HT-29 (cell line): ENCODE measurements at places on chromosomes 5 and 9. TPM values are rescaled to one million over a fixed set of nuclear protein-coding genes. Genes with fewer than 3 reads are reported as not detected.

Gene VLDLR
- total RNA-seq = 1.7 and 2.0 TPM in 2 replicates

Gene TMEM245
- 14.8 and 17.1 TPM in 2 replicates for total RNA-seq

Gene PAX5
- total RNA-seq = not detected in 2 replicates

Gene FOXD4L6
- total RNA-seq = 0.03 TPM in 1 of 2 replicates, not detected in the other

Gene LHX3
- not detected in 2 replicates for total RNA-seq

Gene CYLC2
- total RNA-seq = not detected in 2 replicates

Gene AGXT2
- not detected in 2 replicates for total RNA-seq

Gene RXRA
- total RNA-seq = 63.4 and 74.4 TPM in 2 replicates

Gene PCDHB9
- 0.03 and 0.25 TPM in 2 replicates for total RNA-seq

Gene IPO11
- 15.1 and 16.7 TPM in 2 replicates for total RNA-seq

Gene NEUROG1
- not detected in 2 replicates for total RNA-seq

Gene TLX3
- total RNA-seq = not detected in 2 replicates

Gene BAAT
- total RNA-seq = 0.28 and 0.57 TPM in 2 replicates

Gene CTNND2
- total RNA-seq = not detected in 2 replicates

DNA sequence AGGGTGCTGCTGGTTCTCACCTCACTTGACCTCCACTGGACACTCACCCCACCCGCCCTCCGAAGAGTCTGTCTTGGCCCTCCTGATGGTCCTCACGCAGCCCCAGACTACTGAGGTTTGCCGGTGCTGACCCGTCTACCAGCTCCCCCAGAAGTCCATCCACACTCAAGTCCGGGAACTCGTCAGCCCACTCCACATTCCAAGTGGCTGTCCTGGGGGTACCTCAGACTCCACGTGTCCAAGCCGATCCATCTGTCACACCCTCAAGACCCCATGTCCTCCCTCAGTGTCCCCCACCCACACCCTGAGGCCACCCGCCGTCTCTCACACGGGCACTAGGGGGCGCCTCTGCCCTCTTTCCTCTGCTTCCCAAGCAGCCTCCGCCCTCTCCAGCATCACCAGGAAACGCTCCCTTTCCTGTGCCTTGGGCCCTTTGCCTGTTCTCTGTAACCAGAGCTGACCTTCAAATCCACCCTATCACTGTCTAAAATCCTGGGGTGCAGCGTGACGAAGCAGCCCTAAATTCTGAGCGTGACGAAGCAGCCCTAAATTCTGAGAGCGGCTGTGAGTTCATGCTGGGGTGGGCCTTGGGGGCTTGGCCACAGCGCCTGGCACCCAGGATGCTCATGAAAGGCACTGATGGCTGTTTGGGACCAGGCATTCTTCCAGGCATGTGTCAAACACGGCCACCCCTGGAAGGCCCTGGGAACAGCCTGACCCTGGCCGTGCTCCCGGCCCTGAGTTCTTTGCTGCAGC lies 95.7 kb downstream of the KCNT1 start:
- peak; percentile 50 for DNase-seq

DNA sequence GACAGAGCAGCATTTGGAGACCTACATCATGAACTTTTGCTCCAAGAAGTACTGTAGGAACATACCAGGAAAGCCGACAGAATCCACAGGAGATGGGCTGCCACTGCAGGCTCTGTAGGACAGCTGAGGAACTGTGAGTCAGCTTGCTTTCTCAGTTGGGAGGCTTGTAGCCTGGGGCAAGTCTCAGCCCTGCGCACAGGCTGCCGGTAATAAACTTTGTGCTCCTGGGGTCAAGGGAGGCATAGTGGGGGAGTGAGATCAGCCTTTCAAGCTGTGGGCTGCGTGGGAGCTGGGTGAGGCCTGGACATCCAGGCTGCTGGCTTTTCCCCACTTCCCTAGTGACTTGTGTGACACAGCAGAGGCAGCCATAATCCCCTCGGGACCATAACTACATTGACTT lies 718.0 kb upstream of the CDH10 start:
- no peak for DNase-seq

GRCh38 chr5:32984851-32985610 lies 273.9 kb downstream of the NPR3 start:
- no peak for DNase-seq

GRCh38 chr5:144453753-144454152 lies 283.1 kb downstream of the KCTD16 start:
- no peak for DNase-seq

GRCh38 chr9:27460226-27461023 lies 63.7 kb upstream of the IFNK start:
- peak; percentile 44 for DNase-seq

DNA sequence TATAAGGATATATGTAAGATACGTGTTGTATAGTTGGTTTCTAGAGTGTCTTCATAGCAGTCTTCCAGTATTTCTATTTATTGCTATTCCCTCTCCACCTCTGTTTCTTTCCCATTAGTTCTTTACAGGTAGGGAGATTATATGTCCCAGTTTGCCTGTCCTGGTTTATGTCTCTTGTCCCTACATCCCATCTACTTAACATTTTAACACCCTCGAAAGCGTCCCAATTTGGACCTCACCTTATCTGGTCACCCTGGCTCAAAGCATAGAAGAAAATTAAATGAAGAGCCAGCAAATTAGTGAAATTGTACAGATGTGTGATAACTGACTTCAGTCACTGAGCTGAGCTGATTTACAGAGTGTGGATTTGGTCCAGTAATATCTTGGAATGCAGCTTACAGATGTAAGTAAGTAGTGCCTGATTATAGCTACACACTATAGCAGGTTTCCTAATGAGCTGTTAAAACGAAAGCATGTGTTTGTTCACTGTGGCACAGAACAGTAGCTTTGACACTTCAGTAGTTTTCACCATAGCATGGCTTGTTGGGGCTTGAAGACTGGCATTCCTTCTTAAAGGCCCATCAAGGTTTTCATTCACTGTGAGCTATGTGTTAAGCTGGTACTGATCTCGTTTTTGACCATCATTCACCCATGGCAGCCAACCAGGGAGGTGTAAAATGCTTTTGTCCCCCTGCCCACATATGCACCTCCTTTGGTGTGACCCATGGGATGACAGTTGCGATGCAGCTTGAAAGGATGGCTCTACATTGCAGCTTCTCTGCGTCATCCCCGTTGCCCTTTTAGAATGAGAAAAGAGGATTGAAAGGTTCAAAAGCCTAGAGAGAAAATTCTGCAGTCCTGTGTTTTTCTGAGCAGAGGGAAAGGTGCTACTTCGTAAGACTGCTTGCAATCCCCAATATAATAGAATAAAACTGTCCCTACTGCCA lies 192.1 kb upstream of the DMRT1 start:
- DNase-seq = no peak

DNA sequence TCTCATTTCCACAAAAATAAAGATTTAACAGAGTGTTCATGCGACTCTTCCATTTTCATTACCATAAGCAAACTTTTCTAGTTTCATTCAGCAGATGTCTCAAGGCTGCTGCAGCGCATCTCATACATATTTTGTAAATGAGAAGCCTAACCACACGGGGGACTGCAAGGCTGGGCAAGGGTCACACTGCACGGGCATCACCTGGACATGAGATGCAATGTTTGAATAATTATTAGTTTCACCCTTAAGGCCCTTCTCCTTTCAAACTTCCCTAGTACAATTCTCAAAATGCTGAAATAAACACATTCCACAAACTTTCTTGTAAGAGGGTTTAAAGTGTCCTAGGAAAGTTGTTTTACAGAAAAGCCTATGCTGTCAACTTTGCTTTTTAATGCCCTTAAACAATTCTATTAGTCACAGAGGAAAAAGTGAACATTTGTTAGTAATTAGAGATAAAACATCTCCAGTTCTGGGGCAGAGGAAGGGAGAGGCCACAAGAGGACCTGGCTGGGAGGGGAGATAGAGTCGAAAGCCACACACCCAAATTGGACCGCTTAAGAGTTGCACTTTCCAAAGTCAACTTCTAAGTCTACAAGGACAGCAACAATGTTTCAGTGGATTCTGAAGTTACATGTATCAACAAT lies 1.3 kb downstream of the DENND1A start:
- no peak for DNase-seq

DNA sequence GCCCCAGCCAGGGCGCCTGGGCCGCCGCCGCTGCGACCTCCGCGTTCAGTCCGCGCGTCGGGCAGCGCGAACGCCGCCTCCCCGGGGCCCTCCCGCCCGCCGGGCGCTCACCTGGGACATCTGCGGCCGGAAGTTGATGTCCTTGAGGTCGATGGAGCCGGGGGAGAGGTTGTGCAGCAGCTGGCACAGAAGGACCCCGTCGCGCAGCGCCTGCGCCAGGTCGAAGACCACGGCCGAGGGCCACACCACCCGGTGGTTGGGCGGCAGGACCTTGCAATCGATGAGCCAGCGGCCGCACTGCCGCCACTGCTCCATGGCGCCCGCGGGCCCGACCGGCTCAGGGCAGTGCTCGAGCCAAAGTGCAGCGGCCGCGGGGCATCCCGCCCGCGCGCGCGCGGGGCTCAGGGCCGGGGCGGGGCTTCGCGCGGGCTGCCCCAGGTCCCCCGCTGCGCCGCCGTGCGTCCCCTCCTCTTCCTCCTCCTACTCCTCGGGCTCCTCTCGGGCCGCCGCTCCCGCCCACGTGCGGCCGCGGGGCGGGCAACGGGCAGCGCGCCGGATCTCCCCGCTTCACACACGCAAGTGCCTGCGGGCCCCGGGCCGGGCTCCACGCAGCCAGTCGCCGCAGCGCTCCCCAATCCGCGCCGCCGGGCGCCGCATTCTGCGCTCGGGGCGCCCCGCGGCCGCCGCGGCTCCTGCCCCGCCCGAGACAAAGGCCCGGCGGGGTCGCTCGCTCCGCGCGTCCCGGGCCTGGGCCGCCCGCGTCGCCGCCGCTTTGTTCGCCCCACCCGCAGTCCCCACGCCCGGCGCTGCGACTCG lies at the start of gene VAV2:
TSS of gene VAV2 (minus strand) at position 361 of the 816 bp plus-strand sequence. CDS start at position 315, 46 bp downstream.
- DNase-seq = peak; percentile 49

- DNase-seq = no peak
Observed at GRCh38 chr5:117131876-117132275, 557.3 kb upstream of the SEMA6A start.

- no peak for DNase-seq
Observed at GRCh38 chr5:91556-92263, at the start of gene PLEKHG4B. Gene PLEKHG4B, plus strand, starts transcription at chr5:92168. Its CDS starts 64 bp downstream, at chr5:92232.

DNA sequence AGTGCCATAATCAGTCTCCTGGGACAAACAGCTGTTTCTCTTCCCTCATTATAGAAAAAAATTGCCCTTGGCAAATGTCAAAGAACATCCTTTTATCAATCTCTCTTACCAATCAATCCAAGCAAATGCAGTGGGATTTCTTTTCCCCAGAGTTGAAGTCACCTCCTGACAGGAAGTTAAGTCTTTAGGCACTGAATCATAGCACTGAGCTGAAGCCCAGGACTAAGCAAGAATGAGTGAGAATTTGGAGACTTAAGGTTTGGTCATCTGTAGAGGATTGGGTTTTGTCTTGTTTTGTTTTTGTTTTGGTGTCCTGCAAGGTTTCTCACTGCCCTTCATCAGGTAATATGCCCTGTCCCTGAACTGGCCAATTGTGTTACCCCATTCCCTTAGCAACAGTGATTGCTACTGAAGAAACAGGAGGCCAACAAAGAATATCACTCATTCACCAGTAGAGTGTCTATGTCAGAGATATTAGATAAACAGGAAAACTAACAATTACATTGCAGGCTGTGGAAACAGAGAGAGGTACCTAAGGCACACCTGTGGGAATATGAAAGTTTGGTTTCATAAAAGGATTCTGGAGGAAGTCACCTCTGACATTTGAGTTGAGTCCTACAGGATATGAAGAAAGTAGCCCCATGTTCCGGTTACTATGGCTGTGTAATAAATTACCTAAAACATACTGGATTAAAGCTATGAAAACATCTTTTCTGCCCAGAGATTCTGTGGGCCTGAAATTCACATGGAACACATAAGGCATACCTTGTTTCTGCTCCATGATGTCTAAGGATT lies 4.5 kb upstream of the FXN start:
- DNase-seq = no peak

DNA sequence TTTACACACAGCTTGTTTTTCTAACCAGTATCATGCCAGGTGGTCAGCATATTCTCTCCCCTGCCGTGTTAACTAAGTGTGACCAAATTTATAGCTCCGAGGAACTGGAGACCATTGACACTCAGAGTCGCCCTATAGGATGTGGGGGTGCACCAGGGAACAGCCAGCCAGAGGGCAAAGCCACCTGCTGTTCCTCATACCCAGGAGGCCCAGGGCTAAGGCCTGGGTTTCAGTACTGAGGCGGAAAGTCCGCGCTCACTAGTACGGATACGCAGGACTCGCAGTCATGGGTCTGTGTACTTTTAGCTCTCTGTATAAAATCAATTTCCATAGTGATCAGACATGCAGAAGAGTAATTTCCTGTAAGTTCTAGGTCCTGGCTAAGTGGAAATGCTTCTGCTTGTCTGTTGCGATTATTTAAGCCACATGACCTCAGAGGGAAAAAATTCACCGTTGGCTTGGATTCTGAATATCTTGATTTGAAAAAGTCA lies 247.0 kb downstream of the AOPEP start:
- DNase-seq = no peak

GRCh38 chr5:170501931-170502330 lies 1.9 kb upstream of the KCNIP1 start:
- no peak for DNase-seq

DNA sequence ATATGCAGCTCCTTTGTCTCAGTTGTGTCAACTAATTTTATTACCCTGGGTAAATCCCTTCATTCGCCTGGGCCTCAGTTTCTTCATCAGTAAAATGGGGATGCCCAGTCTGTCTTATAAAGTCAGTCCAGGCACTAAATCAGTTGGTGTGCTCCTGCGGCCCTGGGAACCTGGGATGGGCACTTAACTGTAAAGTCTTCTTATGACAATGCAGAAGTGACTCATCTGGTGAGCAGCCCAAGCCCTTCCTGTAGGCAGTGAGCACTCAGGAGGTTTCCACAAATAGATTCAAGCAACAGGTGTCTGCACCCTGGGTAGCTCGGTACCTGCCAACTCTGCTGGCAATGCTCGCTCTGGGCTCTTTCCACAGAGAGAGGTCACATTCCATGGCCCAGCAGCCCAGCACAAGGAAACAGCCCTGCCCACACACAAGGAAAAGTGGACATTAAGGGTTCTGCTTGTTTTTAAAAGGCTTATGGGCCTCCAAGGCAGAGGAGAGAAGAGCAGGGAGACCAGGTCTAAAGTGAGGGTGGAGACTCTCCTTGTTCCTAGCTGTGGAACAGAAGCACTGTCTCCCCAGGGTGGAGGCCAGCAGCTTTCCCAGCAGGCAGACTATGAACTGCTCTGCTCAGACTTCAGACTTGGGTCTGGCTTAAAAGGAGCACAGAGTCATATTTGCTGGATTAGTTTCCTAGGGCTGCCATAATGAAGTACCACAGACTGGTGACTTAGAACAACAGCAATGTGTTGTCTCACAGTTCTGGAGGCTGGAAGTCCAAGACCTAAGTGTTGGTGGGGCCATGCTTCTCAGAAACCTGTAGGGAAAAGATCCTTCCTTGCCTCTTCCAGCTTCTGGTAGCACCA lies 89.7 kb upstream of the ADRA1B start:
- no peak for DNase-seq

GRCh38 chr9:93464876-93465275 lies 11.5 kb upstream of the FAM120AOS start:
- DNase-seq = no peak

- DNase-seq = no peak
Observed at GRCh38 chr5:104048231-104048630, 485.6 kb upstream of the NUDT12 start.
